ENCODE measurements at places on chromosomes 1 and 21.

DNA sequence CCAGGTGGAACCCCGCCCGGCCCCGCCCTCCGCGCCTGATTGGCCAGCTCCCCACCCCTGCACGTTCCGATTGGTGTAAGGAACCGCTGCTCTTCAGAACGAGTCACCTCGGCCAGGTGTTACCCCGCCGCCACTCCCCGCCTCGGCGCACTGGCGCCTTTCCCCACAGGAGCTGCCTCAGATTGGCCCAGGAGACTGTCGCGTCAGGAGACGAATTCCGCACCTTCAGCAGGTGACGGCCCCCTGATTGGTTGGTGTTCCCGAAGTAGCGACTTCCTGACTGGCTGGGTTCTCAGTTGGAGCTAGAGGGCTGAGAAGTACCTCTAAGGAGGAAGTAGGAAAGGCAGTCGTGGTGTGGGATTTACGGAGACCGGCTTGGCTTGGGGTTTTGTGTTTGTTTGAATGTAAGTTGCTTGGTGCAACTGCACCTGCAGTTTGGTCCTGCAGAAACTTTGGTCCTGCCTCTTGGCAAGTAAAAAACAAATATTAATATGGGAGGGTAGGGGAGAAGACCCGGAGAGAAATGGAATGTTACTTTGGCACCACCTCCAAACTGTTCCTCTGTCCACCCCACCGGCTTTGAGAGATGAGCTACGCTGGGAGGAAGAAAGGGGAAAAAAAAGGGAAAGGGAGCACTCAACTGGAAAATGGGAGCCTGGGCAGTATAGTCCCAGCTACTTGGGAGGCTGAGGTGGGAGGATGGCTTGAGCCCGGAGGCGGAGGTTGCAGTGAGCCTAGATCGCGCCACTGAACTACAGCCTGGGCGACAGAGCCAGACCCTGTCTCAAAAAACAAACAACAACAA lies 415 bp upstream of the F11R start:
- DNase-seq = peak; percentile 53

GRCh38 chr1:204703268-204703664 lies 17.7 kb upstream of the LRRN2 start:
- no peak for DNase-seq

DNA sequence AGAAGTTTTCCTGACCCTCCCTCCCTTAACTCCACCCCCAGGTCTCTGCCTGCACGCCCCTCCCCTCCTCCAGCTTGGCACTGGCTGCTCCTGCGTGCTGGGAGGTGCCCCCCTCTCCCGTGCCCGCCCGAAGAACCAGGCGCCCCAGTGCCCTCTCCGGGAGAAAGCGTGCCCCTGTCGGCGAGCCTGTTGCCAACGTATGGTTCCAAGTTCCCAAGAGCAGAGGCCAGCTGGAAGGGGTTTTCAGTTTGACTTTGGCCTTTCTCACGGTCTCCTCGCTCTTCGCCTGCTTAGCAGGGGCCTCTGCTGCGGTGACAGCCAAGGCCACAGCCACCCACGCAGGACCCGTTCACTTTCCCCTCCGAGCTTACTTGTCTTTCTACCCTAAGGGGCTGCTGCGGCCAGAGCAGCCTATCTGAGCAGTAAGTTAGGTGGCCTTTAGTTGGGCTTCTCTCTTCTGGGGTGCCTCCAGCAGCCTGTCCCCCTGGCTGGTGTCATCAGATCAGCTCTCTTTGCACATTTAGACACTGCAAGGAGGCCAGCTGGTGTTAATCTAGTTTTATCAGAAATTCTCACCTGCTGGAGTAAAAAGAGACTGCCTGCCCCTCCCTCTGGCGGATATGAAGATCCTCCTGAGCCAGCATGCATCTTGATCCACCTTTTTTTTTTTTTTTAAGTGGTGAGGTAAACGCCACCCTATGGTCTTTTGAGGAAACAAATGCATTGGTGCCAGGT lies 1.5 kb downstream of the STUM start:
- peak; percentile 32 for DNase-seq

DNA sequence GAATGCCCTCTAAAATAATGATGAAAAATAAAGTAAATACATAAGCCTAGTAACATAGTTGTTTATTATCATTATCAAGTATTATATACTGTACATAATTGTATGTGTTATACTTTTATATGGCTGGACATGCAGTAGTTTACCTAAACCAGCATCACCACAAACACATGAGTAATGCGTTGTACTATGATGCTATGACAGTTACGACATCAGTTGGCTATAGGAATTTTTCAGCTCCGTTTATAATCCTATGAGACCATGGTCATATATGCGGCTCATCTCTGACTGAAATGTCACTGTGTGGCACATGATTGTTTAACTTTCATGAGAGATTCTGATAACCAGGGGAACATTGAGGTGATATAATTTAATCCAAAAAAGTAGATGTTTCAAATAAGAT lies 352.1 kb downstream of the ST6GALNAC3 start:
- no peak for DNase-seq

- DNase-seq = no peak
These were observed 190.3 kb downstream of the VPS13D start for GRCh38 chr1:12420171-12420570.

DNA sequence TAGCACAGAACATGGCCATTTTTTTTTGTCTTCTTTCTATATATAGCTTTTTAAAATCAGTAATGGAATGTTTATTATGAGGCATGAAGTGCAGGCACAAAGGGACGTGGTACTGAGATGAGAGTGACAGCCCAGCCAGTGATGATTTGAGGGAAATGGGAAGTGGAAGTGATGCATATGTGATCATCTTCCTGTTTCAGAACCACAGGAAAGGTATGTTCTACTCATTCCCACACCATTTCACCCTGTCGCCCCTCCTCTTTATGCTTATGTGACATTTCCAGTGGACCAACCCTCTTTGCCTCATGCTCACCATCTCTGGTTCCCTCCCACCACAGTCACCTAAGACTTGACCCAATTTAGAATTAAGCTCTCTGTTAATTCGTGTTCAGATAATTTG lies 24.3 kb downstream of the PTGS2 start:
- no peak for DNase-seq

DNA sequence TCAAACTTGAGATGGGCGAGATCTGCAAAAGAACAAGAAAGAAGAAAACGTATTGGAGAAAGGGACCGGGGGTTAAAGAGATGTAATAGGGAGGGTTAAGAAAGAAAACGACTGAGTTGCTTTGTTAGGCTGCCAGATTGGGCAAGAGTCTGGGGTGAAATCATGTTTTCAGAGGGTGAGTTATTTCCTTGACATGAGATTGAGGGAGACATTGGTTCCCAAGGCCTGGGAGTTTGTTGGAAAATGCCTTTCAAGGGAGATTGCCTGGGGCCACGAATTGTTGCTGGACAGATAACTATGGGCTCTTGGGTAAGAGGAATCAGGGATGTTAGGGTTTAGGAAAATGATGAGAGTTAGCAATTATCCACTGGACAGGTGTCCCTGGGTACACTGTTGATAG lies 776 bp upstream of the CADM3 start:
- DNase-seq = no peak

DNA sequence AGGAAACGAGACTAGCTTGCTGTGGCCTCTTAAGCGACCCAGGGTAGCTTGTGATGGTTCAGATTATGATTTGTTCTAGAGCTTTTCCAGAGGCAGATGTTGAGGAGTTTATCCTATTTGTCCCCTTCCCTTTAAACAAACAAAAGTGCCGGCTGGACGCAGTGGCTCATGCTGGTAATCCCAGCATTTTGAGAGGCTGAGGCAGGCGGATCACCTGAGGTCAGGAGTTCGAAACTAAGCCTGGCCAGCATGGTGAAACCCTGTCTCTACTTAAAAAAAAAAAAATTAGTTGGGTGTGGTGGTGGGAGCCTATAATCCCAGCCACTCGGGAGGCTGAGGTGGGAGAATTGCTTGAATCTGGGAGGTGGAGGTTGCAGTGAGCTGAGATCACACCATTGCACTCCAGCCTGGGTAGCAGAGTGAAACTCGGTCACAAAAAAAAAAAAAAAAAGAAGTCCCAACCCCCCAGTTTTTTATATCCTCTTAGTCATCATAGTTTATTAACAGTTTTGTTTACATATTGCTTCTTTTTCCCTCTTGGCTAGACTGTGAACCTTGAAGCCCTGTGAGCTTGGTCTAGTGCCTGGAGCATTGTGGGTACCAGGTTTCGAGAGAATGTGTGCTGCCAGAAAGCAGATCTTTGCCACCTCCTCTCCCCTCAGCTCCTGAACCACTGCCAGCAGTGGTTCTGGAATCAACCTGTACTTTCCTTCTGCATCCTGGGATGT lies 29.8 kb downstream of the MAPKAPK2 start:
- peak; percentile 63 for DNase-seq

DNA sequence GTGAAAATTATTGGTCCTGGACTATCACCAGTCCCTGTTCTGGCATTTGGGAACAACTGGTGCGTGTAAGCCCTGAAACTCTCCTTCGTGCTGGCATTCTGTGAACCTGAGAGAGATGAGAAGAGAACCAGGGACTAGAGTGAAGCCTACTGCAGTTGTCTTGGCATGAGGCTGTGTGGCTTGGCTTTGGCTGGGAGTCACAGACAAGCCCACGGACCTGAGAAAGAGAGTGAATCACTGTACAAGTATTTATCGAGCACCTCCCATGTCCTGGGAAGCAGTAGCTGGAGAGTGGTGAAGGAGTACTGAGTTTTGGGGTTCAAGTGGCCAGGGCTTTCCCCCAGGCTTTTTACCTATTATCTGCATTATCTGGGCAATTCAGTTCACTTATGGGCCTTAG lies 63.3 kb downstream of the FGGY start:
- DNase-seq = peak; percentile 75

DNA sequence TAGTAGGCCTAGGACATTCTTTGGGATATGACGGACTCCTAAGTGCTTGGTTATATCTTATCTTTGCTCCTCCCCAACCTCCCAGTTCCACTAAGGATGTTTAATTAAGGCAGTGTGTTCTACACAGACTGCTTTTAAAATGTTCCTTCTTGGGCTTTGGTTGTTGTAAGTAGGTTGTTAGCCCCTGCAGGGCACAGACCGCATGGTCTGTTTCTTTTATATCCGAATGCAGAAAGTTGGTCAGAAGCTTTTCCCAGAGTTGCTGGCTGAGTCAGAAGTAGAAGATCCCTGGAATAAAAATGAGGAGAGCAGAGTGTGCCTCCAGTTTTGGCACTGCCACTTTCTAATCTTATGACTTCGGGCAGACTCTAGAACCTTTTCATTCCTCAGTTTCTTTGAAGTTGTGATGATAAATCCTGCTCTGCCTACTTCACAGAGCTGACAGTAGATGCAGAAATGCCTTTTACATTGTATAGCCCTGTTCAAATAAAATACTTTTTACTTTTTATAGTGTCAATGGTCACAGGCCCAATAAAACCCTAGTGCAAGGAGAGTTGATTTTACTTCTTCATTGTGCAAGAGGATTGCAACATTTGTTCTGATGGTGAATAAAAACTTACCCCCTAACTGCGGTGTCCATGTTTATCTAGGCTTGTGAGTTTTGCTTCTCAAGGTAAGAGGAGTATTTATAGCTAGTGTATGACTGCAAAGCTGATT lies 18.4 kb downstream of the FMN2 start:
- DNase-seq = no peak

- no peak for DNase-seq
These were observed 75.7 kb upstream of the KIAA1614 start for GRCh38 chr1:180837020-180837419.

DNA sequence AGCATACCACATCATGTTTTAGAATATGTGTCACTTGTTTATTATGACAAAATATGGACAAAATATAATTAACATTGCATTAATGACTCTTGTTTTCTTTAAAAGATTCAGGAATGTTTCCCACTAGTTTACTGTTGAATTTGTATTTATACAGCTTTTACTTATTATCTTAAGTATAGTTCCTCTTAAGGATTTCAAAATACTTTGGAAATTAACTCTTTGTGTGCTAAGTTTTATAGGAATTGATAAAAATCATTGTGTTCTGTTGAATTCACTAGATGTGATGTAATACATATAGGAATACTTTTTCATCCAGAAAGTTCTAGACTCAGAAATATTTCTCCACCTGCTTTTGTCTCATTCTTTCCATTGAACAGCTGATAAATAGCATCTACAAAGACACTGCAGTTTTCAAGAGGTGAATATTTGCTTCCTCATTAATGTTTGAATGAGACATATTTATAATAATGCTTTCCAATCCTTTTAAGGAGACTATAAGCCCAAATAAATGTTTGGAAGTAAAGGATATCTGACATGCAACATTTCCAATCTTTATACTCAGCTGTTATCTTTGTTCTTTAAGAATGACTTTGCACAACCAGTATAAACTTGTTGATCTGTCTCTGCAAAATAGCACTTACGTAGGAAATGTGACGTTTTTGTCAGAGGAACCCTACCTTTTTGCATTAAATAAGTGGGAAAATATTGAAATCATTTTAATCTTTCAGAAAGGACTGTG lies 38.4 kb upstream of the SAMSN1 start:
- DNase-seq = no peak

DNA sequence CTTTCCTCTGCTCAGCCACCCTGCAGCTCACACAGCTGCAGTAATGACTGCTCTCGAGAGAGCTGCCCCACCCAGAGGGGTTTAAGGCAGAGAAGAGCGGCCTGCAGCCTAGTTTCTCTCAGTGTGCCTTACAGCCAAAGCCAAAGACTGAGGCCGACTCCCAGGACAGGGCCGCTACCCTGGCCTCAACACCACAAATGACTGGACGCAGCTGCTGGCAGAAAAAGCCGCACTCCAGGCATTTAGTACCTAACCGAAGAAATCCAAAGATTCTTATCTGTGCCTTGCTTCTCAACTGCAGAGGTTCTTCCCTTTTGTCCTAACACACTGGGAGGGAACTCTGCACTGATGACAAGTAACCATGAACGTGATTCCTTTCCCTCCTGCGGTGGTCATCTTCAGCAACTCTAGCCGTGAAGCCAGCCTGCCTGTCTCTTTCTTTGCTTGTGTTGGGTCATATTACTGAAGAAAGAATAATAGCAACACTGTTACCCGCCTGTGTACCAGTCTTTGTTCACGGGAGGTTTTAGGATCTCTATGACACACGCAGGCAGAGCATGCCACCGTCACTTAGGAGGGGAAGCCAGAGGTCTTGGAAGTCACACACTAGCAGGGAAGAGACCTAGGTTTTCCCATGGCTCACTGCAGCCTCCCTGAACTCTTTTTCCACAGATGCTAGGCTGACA lies 202.7 kb downstream of the RHOU start:
- no peak for DNase-seq

- peak; percentile 57 for DNase-seq
These were observed 71.8 kb upstream of the ADAM30 start for GRCh38 chr1:119968068-119968492.

GRCh38 chr1:109198745-109199144 lies 15.0 kb upstream of the SARS1 start:
- no peak for DNase-seq

DNA sequence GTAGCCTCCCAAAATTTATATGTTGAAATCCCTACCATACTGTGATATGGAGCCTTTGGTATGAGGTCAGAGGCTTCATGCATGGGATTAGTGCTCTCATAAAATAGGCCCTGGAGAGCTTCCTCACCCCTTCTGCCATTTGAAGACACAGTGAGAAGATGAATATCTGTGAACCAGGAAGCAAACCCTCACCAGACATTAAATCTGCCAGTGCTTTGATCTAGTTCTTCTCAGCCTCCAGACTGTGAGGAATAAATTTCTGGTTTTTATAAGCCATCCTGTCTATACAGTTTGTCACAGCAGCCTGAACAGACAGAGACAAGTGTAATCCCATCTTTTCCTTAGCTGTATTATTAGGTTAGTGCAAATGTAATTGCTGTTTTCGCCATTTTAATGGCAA lies 88.4 kb downstream of the OLFML2B start:
- no peak for DNase-seq

Measured in gastrocnemius medialis (tissue), 4 donors.